ENCODE measurements at places on chromosomes 4 and X. TPM values are rescaled to one million over a fixed set of nuclear protein-coding genes. Genes with fewer than 3 reads are reported as not detected.

The HMGB3 gene
- total RNA-seq = 33.9 TPM

The SOD3 gene
- 19.7 TPM for total RNA-seq

The SPANXN1 gene
- not detected for total RNA-seq

The MID1IP1 gene
- total RNA-seq = 28.1 TPM

The FGF2 gene
- 26.3 TPM for total RNA-seq

The PLXNA3 gene
- 31.2 TPM for total RNA-seq

The PDZD11 gene
- 43.7 TPM for total RNA-seq

The GAGE12J gene
- not detected for total RNA-seq

The PRSS12 gene
- total RNA-seq = 32.3 TPM

The GYPA gene
- total RNA-seq = 3.8 TPM

The RBM47 gene
- 18.8 TPM for total RNA-seq

The DCAF12L2 gene
- 4.4 TPM for total RNA-seq

The LRRC66 gene
- total RNA-seq = 0.66 TPM

The SPRY1 gene
- 74.5 TPM for total RNA-seq

Measured in camera-type eye (tissue), 1 donor.